ENCODE measurements at places on chromosomes 3 and 15. TPM values are rescaled to one million over a fixed set of nuclear protein-coding genes. Genes with fewer than 3 reads are reported as not detected.

DNA sequence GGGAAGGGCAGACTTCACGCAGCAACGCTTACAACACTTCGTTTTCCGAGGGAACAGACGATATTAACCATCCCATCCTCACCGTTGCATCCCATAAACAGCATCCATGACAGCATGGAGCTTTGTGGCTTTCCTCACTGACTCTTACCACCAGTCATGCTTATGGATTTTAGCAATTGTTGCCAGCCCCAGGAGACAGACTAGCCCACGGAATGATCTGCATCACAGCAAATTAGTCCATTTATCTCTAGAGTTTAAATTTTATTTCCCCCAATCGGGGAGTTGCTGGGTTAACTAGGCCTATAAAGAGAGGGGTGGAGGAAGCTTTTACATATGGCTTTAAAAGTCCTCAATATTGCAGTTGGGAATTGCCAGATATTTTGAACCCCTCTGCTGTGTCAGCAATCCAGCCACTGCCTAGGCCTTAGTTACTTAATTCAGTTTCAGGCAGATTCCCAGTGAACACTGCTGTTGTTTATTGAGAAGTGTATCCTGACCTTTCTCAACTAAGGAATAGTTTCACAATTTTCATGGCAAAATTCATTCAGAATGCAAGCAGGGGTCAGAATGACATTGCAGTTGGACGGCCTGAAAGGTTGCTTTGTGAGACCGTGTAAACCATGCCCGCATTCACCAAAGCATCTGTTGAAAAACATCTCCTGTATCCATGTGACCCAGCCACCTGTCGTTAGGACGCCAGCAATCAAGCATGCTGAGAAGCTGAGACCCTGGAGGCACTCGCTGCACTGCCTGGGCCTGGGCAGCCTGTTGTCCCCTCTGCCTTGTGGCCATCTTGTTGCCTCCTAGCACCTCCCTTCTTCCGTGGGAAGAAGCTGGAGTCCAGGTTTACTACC is 397.4 kb upstream of the TPM1 start:
- peak overlapping the region; percentile 84 for H3K27ac ChIP-seq
- H3K36me3 ChIP-seq: peaks cover 3% of the 10 kb centered on the region
- peaks cover 5% of the 10 kb centered on the region for H3K4me1 ChIP-seq
- no peak overlapping the region for H3K4me3 ChIP-seq

Gene NPAP1
- 0.65 TPM for total RNA-seq

Gene CHRM5
- total RNA-seq: not detected

DNA sequence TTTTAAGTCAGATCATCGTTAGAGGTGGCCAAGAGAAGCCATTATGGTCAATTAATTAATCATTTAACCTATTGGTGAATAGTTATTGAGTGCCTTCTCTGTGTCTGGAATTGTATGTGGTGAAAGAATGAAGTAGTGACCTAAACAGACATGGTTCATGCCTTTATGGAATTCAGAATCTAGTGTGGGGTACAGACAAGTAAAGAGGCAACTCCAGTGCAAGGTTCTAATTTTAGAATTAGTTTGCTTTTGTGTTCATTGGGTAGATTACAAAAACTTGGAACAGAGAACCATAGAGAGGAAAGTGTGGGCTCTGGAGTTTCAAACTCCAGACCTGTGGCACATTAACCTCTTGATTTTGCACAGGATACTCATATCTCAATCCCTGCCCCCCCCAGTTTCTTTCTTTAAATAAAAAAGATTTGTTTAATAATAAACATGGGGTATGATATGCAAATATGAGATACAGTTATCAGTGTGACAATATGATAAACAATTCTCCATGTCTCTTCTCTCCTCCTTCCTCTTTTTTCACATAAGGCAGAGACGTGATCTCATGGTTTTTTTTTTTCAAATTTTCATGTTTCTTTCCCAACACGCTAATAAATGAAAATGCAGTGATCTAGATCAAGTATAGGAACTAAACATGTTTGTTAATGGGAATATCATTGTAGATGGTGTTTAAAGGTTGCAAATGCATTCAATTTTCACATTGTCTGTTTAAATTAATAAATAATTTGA is 117.9 kb downstream of the MITF start:
- peaks cover 2% of the 10 kb centered on the region for H3K36me3 ChIP-seq
- no peak overlapping the region for H3K4me3 ChIP-seq
- no peak for DNase-seq

GRCh38 chr3:111538681-111539083 is 3.3 kb upstream of the CD96 start:
- H3K4me1 ChIP-seq: peaks cover 12% of the 10 kb centered on the region
- no peak for DNase-seq
- H3K27me3 ChIP-seq: no peaks in the 10 kb centered on the region

Gene IGDCC3
- total RNA-seq: 125 TPM

- H3K36me3 ChIP-seq: no peaks in the 10 kb centered on the region
- DNase-seq: no peak
- H3K27me3 ChIP-seq: no peaks in the 10 kb centered on the region
- peaks cover 4% of the 10 kb centered on the region for H3K4me1 ChIP-seq
- no peak within 1 kb of the TSS for H3K4me3 ChIP-seq
- no peak within 1 kb of the TSS for H3K27ac ChIP-seq
Measured at GRCh38 chr3:119145500-119146167, at the start of gene TEX55. TEX55 (plus strand) TSS chr3:119146165; CDS start chr3:119146190, 25 bp downstream.

Gene MESD
- total RNA-seq: 39.2 TPM

Gene RLBP1
- not detected for total RNA-seq

Gene ITIH1
- 14.1 TPM for total RNA-seq

GRCh38 chr3:25125201-25125600 is 302.9 kb upstream of the RARB start:
- H3K27me3 ChIP-seq: no peaks in the 10 kb centered on the region
- peak overlapping the region; percentile 43 for H3K27ac ChIP-seq
- H3K4me3 ChIP-seq: no peak overlapping the region
- DNase-seq: no peak
- H3K4me1 ChIP-seq: peaks cover 34% of the 10 kb centered on the region
- peaks cover 4% of the 10 kb centered on the region for H3K36me3 ChIP-seq

DNA sequence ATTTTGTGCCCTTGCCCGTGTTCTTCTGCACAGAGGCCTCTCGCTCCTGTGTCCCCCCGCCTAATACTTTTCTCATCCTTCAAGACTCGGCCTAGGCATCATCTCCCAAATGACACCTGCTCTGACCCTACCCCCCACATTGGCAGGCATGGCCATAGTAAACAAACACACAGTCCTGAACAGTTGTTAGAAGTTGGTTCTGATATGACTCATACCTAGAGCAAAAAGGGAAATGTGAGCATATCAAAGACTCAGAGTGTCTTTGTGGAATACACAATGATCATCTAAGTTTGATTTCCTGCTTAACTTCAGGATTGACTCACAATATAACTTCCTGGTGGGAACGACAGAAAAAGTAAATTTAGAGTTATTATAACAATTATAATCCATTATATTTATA is 120.5 kb downstream of the POLR2M start:
- H3K36me3 ChIP-seq: no peaks in the 10 kb centered on the region
- no peak for DNase-seq

Gene MOBP
- total RNA-seq: not detected

DNA sequence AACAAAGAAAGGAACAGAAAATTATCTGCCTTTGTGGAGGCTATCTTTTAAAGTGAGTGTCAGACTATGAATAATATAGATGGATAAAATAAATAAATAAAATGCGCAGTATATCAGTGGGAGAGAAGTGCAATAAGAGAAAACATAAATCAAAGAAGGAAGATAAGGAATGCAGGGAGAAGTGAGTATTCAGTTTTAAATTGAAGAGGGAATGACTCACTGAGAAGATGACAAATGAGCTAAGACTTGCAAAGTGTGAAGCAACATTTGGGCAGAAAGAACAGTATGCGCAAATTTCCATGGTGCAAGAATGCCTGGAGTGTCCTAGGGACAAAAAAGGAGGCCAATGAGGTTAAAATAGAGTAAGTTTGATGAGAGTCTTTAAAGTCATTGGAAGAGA is 1300.1 kb upstream of the ALCAM start:
- H3K4me1 ChIP-seq: peaks cover 3% of the 10 kb centered on the region
- no peak overlapping the region for H3K27ac ChIP-seq
- H3K4me3 ChIP-seq: no peak overlapping the region
- H3K36me3 ChIP-seq: no peaks in the 10 kb centered on the region

Gene PP2D1
- total RNA-seq: not detected

- H3K36me3 ChIP-seq: no peaks in the 10 kb centered on the region
- no peak for DNase-seq
- no peak overlapping the region for H3K27ac ChIP-seq
- peaks cover 70% of the 10 kb centered on the region for H3K27me3 ChIP-seq
- peak overlapping the region; percentile 63 for H3K4me3 ChIP-seq
Measured at GRCh38 chr3:132034097-132034485, 723 bp downstream of the CPNE4 start.

- H3K27me3 ChIP-seq: no peaks in the 10 kb centered on the region
- H3K4me1 ChIP-seq: peaks cover 44% of the 10 kb centered on the region
- no peak for DNase-seq
- no peak overlapping the region for H3K27ac ChIP-seq
- no peak overlapping the region for H3K4me3 ChIP-seq
- H3K36me3 ChIP-seq: no peaks in the 10 kb centered on the region
Measured at GRCh38 chr3:66487465-66487864, 13.4 kb downstream of the LRIG1 start.

Gene ZNF621
- total RNA-seq: 28.1 TPM

Gene MITF
- 15.7 TPM for total RNA-seq
